ENCODE measurements at places on chromosomes 13 and 19. TPM values are rescaled to one million over a fixed set of nuclear protein-coding genes. Genes with fewer than 3 reads are reported as not detected.

Gene IZUMO4
- total RNA-seq = 1.6 TPM

Gene ERICH6B
- not detected for total RNA-seq

GRCh38 chr19:13932149-13932637, 6.0 kb downstream of the PODNL1 start:
- DNase-seq = no peak

Gene GARIN5A
- not detected for total RNA-seq

Gene TRIM13
- 20.2 TPM for total RNA-seq

Gene ZNF229
- 11.7 TPM for total RNA-seq

DNA sequence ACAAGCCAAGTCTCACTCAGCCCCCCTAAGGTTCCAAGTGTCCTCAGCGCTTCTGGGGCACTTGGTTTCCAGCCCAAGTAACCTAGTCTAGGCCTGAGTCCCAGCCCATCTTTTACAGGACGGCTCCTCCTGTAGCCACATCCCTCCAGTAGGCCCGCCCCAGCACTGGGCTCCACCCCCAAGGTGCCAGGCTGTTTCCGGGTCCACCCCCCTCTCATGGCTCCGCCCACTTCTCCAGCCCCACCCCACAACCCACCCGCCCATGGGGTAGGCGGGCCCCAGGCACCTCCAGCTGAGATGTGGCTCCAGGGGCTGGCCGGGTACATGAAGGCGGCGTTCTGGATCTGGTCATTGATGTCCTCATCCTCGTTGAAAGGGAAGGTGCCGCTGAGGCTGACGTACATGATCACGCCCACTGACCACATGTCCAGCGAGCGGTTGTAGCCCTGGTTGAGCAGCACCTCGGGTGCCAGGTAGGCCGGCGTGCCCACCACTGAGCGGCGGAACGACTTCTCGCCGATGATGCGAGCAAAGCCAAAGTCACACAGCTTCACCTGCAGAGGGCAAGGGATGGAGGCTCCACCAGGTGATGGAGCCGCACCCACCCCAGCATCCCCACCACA, 17.2 kb upstream of the DACT3 start:
- DNase-seq = peak; percentile 33

DNA sequence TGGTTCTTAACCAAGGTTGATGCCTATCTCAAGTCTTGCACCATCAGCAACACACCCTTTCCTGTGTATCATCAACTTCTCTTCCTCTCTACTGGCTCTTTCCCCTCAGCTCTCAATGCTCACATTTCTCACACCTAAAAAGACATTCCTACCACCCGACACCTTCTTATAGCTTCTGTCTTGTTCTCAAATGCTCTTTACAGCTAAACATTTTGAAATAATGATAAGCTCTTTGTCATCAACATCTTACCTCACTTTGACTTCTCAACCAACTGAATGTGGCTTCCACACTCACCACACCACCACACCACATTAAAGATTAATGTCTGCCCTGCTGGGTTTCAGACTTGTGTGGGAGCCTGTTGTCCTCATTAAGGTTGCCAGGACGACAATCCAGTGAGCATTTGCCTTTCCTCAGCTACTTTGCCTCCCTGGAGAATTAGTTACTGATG, 67.8 kb downstream of the RXFP2 start:
- DNase-seq = peak; percentile 85

Gene DACH1
- total RNA-seq = not detected

- DNase-seq = no peak
Observed at GRCh38 chr19:13043285-13043684, 48.0 kb downstream of the NFIX start.

DNA sequence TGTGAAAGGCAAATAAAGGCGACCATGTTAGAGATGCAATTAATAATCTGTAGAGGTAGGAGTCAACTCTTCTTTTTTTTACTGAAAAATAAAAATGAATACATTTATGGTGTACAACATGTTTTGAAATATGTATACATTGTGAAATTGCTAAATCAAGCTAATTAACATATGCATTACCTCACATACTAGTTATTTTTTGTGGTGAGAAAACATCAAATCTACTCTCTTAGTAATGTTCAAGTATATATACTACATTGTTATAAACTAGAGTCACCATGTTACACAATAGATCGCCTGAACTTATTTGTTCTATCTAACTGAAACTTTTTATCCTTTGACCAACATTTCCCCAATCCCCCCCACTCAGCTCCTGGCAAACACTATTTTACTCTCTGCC, 143.2 kb downstream of the POU4F1 start:
- no peak for DNase-seq

DNA sequence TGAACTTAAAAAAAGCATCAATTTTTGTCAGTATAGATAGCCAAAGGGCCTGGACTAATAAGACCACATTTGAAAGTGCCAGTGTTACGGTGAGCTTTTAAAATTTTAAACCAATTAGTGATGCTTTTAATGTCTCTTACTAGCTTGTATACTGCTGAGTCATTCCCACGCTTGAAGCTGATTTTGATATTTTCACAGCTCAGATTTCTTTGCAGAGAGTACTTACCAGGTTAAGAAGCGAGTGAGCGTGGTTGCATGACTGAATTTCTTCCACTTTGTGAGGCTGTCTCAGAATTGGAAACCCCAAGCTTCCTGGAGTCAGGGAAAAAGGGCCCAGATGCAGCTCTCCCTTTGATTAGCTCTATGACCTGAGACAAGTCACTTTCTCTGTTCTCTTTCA, 74.5 kb upstream of the NBEA start:
- DNase-seq = peak; percentile 41

DNA sequence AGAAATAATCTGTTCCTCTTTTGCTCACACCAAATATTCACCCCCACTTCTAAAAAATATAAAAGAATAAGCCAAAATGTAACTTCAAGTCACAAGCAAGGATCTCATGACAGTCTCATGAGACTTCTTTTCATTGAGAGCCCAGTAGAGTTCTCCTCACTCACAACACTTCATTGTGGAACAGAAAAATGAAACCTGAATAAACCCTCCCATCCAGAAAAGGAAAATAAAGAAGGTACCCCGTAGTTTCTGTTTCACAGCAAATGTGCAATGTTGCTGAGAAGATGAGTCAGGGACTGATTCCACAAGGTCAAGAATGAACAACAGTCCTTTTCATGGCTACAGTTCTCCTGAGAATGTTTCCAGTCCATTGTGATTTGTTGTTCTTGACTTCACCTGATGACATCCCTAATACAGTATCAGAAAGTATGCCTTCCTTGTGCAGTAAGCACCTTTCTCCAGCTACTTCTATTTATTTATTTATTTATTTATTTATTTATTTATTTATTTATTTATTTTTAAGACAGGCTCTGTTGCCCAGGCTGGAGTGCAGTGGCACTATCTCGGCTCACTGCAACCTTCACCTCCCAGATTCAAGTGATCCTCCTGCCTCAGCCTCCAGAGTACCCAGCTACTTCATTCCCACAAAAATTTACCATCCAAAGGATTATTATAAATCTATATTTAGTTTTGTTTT, 6.4 kb upstream of the ZNF841 start:
- DNase-seq = no peak

DNA sequence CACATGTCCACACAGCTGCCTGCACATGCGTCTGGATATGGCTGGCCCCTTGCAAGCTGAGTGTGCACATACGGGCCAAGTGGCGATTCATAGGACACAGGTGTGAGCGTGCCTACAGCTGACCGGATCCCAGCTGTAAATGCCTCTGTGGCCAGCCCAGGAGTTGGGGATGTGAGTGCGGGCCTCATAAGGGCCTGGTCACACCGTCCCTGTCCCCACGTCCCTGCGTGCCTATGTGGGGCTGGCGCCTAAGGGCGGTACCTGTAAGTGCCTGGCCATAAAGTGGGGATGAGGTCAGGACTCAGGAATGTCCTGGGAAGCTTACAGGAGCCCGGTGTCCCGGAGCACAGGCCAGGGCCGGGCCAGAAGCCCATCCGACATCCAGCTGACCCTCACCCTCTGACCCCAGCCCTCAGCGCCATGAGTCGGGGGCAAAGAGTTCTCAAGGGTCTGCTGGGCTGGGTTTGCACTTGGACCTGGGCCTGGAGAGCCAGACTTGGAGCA, 1.3 kb upstream of the ARHGAP45 start:
- no peak for DNase-seq

DNA sequence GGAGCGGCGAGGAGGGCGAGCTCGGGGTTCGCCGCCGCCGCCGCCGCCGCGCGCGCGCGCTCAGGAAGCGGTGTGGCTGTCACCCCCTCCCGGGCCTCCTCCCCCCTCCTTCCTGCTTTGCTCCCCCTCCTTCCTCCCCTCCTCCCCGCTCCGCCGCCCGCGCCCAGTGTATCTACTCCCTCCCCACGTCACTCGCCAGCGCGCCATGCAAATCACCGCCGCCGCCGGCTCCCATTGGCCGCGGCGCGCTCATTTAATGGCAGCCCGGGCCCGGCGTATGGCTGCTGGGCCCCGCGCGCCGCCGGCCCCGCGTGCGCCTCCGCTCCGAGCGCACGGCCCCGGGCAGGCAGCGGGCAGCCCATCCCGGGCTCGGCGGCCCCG, 335 bp upstream of the SOX1 start:
- peak; percentile 34 for DNase-seq

DNA sequence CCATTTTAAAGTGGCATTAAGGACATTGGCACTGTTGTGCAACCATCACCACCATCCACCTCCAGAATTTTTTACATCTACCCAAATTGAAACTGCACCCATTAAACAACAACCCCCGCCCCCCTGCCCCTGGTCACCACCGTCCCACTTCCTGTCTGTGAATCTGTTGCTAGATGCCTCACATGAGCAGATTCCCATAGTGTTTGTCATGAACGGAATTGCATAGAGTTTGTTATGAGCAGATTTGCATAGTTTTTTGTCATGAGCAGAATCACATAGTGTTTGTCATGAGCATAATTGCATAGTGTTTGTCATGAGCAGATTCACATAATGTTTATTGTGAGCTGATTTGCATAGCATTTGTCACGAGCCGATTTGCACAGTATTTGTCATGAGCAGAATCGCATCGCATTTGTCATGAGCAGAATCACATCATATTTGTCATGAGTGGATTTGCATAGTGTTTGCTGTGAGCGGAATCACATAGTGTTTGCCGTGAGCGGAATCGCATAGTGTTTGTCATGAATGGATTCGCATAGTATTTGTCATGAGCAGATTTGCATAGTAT, 54.0 kb upstream of the GTF3A start:
- peak; percentile 12 for DNase-seq

DNA sequence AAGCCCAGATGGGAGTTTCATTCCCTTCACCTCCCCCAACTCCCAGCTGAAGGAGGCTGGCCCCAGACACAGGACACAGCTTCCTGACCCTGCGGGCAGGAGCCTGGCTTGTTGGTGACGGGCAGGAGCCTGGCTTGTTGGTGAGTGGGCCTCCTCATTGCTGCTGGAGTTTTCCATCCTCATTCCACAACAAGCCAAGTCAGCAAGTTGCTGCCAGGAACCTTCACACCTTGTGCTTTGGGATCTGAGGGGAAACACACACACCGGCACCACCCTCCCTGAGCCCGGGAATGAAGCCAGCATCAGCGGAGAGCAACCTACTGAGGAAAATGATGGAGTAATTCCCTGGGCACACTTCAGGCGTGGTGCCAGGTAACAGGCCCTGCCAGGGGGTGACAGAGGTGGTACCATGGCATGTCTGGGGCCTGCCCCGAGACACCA, 74.9 kb downstream of the ALOX5AP start:
- no peak for DNase-seq

GRCh38 chr19:41621654-41622053, 5.2 kb downstream of the CEACAM4 start:
- no peak for DNase-seq

GRCh38 chr13:50613356-50613831, 230.1 kb downstream of the DLEU7 start:
- DNase-seq = peak; percentile 31

Gene SIGLEC8
- total RNA-seq = not detected

DNA sequence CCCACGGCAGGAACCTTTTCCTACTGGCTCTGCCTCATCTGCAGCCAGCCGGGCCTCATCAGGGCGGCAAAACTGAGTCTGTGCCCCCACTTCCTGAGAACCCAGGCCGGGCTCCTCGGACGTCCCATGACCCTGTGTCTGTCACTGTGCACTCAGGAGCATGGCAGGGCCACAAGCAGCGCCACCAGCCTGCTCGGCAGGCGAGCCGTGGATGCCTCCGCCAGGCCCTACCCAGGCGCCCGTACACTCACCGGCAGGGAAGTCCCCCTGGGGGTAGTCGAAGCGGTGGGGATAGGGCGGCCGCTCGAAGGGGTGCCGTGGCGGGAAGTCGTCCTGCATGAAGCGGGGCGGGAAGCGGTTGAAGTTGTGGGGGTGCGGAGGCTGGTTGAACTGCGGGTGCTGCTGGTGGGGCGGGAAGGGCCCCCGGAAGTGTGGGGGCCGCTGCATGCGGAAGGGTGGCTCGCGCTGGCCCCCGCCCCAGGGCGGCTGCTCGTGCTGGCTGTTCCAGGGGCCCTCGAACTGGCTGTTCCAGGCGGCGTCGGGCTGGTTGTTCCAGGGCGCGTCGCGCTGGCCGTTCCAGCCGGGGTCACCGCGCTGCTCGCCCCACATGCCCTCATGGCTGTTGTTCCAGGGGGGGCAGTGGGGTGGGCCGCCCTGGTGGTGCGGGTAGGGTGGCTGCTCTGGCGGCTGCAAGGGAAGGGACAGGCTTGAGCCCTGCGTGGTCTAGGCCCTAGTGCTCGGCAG, 17.1 kb downstream of the CHERP start:
- DNase-seq = no peak

DNA sequence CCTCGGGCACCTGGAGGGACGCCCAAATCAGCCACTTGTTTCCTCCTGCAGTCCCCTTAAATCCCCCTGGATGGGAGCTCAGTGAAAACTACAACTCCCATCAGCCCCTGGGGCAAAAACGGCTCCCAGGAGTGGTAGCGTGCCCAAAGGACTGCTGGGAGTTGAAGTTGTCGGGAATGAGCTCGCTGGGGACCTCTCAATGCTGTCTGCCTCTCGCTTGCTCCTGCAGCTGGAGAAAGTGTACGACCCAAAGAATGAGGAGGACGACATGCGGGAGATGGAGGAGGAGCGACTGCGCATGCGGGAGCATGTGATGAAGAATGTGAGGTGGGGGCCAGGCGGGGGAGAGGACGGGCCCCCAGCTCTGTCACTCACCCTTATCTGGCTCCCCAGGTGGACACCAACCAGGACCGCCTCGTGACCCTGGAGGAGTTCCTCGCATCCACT, 14.7 kb upstream of the DHDH start:
- peak; percentile 44 for DNase-seq

DNA sequence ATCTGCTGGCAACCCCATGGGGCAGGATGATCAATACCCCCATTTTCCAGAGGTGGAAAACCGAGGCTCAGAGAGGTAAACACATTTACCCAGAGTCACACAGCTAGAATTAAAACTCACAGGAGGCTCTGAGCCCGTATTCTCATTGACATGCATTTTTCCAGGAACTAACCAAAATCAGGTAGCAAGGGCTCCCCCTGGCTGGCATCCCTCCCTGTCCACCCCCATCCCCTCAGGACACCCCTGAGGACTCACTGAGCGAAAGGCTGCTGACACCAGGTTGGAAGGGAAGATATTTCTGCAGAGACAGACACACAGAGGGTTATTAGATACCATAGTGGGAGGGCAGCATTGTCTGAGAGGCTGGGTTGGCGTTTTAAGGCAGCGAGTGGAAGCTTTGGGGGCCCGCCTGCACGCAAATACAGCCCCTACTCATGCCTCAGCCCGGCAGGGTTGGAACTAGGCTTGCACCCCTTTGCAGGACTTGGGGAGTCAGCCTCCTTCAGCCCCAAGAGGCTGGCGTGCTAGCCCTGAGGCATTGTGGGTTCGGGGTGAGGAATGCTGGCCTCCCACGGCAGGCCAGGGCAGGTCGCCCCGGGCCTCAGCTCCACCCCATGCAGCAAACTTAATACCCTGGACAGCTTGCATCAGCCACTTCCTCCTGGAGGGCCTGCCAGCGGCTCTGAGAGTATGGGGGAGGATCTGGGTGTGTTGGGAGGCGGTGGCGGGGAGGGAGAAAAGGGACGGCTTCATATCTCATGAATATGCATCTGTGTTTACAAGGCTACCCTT, 3.9 kb downstream of the SLC1A5 start:
- peak; percentile 93 for DNase-seq

Gene LILRB5
- total RNA-seq = not detected

All from GM23248 (cell line).